ENCODE measurements at places on chromosomes 5 and 9. TPM values are rescaled to one million over a fixed set of nuclear protein-coding genes. Genes with fewer than 3 reads are reported as not detected.

DNA sequence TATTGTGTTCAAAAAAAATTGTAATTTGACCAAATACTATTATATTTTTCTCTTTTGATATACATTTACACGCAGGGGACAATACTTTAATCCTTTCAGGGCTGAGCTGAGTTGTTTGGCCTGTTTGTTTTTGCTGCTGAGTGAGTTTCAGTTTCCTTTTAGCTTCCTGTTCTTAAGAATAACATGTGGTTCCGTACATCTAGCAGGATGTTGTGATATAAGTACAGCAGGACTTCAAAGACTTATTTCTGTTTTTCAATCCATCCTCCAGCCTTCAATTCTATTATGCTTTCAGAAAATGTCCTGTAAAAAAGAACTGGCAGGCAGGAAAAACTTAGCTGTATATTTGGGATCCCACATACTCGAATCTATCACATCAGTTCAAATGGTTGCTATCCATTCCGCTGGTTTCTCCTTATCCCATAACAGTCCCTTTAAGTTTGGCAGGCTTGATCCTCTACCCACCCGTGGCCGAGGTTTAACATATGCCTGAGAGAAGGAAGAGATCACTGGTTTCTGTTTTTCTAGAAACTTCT is 1037.3 kb upstream of the ACO1 start:
- no peak for DNase-seq
- no peak overlapping the region for H3K4me3 ChIP-seq
- no peak overlapping the region for H3K27ac ChIP-seq
- no peaks in the 10 kb centered on the region for H3K4me1 ChIP-seq
- H3K36me3 ChIP-seq: no peaks in the 10 kb centered on the region
- no peaks in the 10 kb centered on the region for H3K27me3 ChIP-seq

- no peak overlapping the region for H3K27ac ChIP-seq
- H3K36me3 ChIP-seq: no peaks in the 10 kb centered on the region
- no peak for DNase-seq
- H3K4me3 ChIP-seq: no peak overlapping the region
- H3K27me3 ChIP-seq: no peaks in the 10 kb centered on the region
Measured at GRCh38 chr5:148817606-148818005, 8.8 kb upstream of the ADRB2 start.

DNA sequence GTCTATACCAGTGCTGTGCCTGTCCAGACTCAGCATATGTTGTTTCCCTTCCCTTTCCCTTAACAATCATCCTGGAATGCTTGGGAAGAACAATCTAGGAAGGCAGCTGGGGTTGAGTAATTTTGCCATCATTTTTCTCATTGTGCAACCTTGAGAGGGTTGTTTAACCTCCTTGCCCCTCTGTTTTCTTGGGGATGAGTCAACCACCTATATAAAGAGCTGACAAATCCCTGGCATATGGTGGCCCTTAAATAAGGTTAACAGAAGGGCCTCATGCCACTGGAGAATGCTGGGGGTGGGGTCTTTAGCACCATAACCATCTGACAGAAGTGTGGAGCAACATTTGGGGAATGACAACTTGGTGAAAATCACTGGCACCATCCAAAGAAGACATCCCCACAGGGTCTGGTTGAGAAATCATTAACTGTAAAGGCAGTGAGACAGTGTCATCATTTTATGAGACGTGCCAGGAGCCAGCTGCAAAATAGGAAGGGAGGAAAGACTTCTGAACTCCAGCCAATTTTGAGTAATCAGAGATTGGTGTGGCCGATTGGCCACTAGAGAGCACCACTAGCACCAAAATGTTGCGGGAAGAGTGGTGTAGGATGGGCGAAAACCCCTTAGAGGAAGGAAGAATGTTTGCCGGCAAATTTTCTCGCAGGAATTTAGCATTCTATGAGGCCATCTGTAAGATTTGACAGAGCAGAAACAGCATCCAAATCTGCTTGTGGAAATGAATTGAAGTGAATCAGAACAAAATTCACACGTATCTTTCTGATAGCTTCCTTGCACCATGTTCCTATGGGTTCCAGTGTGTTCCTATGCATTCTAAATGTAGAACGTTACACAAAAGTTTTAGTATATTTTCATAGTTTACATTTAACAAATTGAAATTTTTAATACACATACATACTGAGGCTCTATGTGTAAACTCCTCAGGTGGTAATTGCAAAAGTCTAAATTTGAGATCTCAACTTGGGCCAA is 113.8 kb downstream of the MSX2 start:
- peak; percentile 32 for DNase-seq
- H3K27me3 ChIP-seq: peaks cover 5% of the 10 kb centered on the region
- no peaks in the 10 kb centered on the region for H3K36me3 ChIP-seq
- no peak overlapping the region for H3K27ac ChIP-seq

DNA sequence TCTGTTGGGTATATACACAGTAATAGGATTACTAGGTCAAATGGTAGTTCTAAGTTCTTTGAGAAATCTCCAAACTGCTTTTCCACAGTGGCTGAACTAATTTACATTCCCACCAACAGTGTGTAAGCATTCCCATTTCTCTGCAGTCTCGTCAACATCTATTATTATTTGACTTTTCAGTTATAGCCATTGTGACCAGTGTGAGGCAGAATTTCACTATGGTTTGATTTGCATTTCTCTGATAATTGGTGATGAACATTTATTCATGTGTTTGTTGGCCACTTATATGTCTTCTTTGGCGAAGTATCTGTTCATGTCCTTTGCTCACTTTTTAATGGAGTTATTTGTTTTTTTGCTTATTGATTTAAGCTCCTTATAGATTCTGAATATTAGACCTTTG is 596.2 kb upstream of the DAB2 start:
- H3K4me3 ChIP-seq: no peak overlapping the region
- no peak for DNase-seq
- H3K4me1 ChIP-seq: no peaks in the 10 kb centered on the region
- H3K36me3 ChIP-seq: no peaks in the 10 kb centered on the region
- no peak overlapping the region for H3K27ac ChIP-seq
- no peaks in the 10 kb centered on the region for H3K27me3 ChIP-seq

DNA sequence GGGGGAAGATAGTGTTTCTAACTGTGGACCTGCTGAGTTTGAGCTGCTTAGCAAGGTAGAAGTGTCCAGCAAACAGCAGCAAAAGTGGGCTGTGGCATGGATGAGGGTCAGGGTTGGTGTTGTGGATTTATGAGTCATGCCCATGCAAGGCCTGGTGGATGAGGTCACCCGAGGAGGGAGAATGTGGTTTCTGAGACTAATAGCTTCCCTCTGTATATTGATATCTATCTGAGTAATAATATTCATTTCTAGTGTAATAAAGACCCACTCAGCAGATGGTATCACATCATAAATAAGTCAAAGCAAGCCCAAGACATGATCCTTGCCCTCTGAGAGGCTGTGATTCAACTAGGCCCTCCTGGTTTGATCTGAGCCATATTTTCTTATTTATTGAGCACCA is 597.8 kb upstream of the CLINT1 start:
- no peaks in the 10 kb centered on the region for H3K4me1 ChIP-seq
- no peak for DNase-seq
- H3K27ac ChIP-seq: no peak overlapping the region
- no peak overlapping the region for H3K4me3 ChIP-seq
- H3K36me3 ChIP-seq: no peaks in the 10 kb centered on the region
- H3K27me3 ChIP-seq: no peaks in the 10 kb centered on the region

DNA sequence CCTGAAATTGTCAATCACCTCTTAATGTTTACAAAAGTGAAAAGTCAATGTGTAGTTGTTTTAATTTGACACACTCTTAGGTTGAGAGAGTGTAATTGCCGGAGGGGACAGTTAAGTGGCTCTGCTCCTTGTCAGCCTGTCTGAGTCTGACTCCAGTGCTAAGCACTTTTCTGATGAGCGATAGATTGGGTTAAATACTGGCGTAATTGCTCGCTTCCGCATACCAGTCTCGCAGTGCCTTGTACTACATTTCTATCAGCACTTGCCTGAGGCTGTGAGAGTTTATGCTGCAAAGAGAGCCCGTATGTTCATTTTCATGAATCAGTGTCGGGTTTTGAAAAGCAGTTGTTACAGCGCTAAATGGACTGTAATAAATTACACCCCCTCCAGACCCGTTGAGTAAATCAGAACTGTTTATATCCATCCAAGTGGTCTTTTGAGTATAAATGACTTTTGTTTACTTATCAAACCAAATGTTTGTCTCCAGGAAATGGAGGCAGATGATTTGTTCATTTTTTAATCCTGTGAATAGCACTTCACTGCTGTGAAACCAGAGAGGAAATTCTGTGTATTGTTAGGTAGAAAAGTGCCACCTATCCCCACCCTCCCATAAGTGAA is 41.0 kb upstream of the DMRT3 start:
- H3K36me3 ChIP-seq: peaks cover 8% of the 10 kb centered on the region
- H3K4me3 ChIP-seq: no peak overlapping the region
- DNase-seq: peak; percentile 19
- H3K4me1 ChIP-seq: peaks cover 5% of the 10 kb centered on the region

DNA sequence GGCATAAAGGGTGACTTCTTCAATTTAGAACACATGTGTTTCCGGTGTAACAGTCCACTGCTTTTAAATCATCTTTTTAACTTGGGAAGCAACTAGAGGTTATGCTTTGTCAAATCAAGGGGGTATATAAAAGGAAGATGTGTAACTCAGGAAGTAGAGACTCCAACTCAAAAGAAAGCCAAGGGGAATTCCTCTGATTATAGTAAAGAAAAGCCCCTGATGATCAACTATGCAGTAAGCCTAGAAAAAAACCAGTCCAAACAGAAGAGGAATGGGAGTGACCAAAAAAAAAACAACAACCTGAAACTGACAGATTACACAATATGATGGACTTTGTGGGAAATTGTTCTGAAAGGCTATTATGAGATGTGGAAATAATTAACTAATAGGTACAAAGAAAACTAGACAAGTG is 90.3 kb downstream of the AK8 start:
- no peaks in the 10 kb centered on the region for H3K4me1 ChIP-seq
- peaks cover 6% of the 10 kb centered on the region for H3K27me3 ChIP-seq
- no peak overlapping the region for H3K4me3 ChIP-seq
- H3K27ac ChIP-seq: no peak overlapping the region
- H3K36me3 ChIP-seq: peaks cover 18% of the 10 kb centered on the region

DNA sequence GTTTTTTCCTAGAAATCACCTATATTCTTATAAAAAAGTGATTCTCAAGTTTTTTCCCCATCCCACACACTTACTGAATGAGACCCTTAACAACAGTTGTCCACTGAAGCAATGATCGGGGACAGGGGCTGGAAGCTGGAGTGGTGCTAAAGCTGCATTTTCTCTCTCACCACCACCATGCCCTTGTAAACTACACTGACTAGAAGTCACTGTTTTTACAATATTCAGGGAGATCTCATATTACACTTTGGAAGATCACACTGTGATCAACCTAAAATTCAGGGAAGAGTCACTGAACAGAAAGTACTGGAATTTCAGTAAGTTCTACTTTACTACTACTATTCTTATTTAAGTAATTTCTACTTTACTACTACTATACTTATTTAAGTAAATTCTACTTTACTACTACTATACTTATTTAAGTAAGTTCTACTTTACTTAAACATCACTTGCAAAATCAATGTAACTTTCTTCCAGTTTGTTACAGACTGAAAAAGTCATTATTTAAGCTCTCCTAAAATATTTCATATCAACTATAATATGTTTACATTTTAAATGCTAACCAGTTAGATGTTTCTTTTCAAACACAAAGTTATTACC is 164.3 kb downstream of the AGTPBP1 start:
- H3K27ac ChIP-seq: no peak overlapping the region
- no peaks in the 10 kb centered on the region for H3K36me3 ChIP-seq
- peaks cover 3% of the 10 kb centered on the region for H3K27me3 ChIP-seq
- H3K4me3 ChIP-seq: no peak overlapping the region

TLE1 gene
- 345 TPM for total RNA-seq

GABRG2 gene
- 4.5 TPM for total RNA-seq

ANKRD55 gene
- not detected for total RNA-seq

SLC6A18 gene
- total RNA-seq: not detected

PCDHA9 gene
- 18.9 TPM for total RNA-seq

MACIR gene
- total RNA-seq: 6.8 TPM

SUSD3 gene
- total RNA-seq: not detected

All from glutamatergic neuron (in vitro differentiated cells).